ENCODE measurements at places on chromosomes 7 and 10.

DNA sequence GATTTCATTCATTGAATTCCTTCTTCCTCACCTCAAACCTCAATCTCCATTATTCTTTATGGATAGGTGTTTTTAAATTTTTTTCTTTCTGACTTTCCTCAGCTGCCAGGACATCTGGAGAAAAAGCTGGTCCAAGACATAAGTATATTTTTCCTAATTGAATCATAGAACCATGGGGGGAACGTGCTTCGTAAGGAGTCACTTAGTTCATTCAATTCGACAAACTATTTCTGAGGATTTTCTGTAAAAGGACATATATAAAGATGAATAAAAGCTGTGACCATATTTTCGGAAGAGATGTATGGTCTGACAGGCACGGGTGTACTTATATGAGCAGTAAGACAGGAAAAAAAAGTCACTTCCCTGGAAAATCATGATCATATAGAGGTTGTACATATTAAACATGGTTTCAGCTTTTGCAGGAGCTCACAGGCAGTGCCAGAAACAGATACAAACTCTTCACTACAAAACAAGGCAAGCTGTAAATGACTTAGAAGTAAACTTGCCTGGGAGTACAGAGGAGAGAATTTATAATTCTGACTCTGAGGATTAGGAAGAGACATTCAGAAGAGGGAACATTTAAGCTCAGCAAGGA is 88.2 kb upstream of the EGR2 start:
- no peak for DNase-seq

GRCh38 chr10:121378251-121378801 is 219.9 kb downstream of the FGFR2 start:
- no peak for DNase-seq

- DNase-seq: no peak
Observed at GRCh38 chr7:149180722-149181449, 14.5 kb upstream of the ZNF282 start.

DNA sequence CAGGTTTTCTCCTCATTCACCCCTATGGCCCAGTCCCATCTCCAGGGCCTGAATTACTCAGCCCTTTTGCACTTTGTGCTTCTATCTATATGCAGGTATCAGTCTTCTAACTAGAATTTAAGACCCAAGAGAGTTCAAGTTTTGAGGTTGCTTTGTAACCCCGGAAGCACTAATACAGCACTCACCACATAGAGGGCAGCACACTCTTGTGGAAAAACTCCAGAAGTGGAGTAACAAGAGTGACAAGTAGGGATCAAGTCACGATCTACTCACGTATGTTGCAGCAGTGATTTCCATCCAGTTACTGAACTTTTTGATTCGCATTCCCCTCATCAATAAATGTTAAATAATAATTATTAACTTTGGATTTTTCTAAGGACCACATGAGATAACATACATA is 151.0 kb downstream of the CHCHD3 start:
- no peak for DNase-seq

GRCh38 chr7:82241356-82241755 is 202.2 kb downstream of the CACNA2D1 start:
- no peak for DNase-seq

- DNase-seq: no peak
Observed at GRCh38 chr7:119640861-119641260, 632.1 kb upstream of the KCND2 start.

DNA sequence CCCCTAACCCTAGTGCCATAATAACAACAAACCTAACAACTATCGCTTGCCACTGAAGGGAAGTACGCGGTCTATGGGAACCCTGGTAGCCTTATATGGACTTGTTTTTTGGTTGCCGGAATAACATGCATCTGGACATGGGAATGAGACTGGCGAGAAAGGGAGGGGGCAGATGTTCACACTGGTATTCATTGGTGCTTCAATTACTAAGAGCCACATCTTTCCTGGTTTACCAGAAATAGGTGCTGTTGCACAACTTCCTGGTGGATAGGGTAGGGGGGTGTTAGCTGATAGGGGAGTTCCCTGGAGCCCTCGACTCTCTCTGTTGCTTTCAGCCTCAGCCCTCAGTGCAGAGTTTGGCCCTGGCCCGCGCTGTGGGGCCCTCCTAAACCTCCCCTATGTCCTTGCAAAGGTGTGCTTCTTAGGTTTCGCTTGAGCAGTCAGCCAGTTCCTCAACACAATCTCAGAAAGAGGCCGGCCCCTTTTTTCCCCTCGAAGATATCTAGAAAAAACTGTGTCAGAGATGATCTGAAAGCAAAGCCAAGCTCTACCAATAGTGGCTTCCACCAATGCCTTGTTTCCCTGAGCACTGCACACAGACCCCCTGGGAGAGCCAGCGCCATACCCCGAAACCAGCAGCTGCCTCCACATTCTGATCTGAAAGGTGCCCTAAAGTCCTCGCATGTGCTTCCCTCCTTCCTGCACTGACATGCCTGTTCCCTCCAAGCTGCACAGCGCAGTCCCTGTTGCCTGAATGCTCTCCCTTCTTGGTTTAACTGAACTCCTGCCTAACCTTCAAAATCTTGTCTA is 13.5 kb downstream of the TBXAS1 start:
- DNase-seq: no peak

- no peak for DNase-seq
Observed at GRCh38 chr10:54906940-54907339, 105.9 kb upstream of the PCDH15 start.

DNA sequence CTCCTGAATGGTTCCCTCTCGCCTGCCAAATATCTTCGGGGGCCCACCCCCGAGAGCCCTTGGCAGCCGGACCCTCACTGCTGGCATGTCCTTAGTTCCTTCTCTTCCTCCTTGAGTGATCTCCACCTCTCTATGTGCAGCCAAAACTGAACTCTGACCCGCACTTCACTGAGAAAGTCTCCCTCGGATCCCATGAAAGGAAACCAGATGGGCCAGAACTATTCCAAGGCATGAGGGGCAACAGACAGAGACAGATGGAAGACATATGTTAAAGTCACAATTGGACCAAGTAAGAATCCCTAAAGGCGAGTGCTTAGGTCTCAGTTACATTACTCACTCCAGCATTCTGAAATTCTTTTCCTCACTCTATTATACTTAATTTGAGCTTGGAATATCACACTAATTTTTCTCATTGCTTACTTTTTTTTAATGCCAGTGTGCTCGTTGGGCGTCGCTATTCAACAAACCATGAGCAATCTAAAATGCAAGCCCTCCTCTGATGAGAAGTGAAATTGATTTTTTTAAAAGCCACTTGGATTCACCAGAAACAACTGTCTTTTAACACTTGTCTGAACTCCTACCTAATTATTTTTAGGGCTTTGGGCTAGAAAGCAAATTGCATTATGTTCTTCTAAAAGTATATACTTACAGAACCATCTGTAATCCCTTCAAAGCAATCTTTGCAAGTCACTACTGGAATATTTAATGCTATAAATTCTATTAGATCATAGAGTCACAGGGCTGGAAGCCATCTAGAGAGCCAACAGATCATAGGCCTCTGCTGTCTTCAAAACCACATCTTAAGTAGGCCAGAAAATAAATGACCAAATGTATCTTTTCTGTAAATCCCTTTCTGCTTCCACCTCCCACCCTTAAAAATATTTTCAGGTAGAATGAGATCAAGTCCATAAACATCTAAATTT is 43.3 kb upstream of the EZH2 start:
- DNase-seq: no peak

DNA sequence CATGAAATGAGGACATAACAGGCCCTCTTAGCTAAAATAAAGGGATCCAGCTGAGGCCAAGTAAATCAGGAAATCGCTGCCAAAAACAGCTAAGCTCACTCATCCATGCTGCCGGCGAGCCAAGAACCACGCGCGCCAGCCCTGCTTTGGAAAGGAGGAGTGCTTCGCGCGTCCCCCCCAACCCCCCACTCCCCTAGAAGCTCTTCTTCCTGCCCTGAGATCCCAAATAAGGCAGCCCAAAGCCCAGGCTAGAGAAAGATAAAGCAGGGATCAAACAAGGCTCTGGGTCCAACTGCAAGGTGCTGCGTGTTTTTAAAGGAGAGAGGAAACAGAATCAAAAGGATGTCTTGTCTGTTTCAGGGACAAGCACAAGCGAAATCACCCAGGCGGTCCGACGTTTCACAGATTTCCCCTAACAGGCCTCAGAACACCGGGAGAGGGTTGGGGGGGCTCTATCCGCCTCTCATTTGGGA is 168.3 kb upstream of the AUTS2 start:
- no peak for DNase-seq
